ENCODE measurements at places on chromosomes 7 and 10.

GRCh38 chr10:56469482-56469881 is 108.4 kb upstream of the ZWINT start:
- DNase-seq, result no peak

GRCh38 chr10:15252396-15252795 is 83.9 kb upstream of the NMT2 start:
- DNase-seq, result no peak

DNA sequence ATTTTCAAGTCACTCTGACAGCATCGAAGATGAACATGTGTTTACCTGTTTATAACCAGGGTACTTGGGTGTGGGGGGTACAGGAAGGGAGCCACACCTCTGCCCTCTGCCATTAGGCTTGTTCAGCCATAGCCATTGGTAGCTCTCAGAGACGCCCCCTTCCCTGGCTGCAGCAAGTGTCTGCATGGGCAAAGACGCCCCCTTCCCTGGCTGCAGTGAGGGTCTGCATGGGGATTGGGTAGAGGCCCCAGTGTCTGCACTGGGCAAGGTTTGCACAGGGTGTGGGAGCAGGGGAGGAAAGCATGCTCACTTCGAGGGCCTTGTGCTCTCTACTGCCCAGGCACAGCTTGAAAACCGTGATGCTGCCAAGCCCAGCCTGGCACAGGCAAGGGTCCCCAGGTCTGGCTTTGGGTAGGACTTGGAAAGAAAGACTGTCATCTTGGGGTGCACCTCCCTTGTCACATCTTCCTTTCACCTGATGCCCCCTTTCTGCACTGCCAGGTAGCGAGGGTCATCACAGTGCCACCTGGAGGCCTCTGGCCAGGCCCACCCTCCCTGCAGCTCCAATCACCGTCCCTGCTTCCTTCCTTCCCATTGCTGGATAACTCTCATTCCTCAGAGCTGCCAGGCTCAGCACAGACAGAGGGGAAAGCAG is 3.7 kb downstream of the TMEM225B start:
- no peak for DNase-seq

- DNase-seq, result no peak
Observed at GRCh38 chr10:115092555-115093285, 445 bp upstream of the ATRNL1 start.

GRCh38 chr7:87926581-87927461 is 7.2 kb upstream of the ADAM22 start:
- no peak for DNase-seq

Measured in stimulated activated CD4-positive, alpha-beta T cell treated with anti-CD3 and anti-CD28 coated beads, Interleukin-1b, Interleukin-23, amount 100 ng/mL, for 1 hour (primary cell).